Occipital lobe (tissue), 3 donors: ENCODE measurements at places on chromosomes 1 and 21. TPM values are rescaled to one million over a fixed set of nuclear protein-coding genes. Genes with fewer than 3 reads are reported as not detected.

The LCE3E gene
- total RNA-seq = not detected

The BARHL2 gene
- not detected for total RNA-seq

The KLHDC9 gene
- 0.78 TPM for total RNA-seq

The SLC25A33 gene
- total RNA-seq = 13.9 TPM
